Activated naive CD4-positive, alpha-beta T cell (primary cell): ENCODE measurements at places on chromosomes 16 and 17.

- no peak for DNase-seq
Measured at GRCh38 chr17:77686903-77687302, 271.6 kb upstream of the TNRC6C start.

GRCh38 chr17:46822388-46822921 is 4.0 kb upstream of the WNT3 start:
- no peak for DNase-seq

DNA sequence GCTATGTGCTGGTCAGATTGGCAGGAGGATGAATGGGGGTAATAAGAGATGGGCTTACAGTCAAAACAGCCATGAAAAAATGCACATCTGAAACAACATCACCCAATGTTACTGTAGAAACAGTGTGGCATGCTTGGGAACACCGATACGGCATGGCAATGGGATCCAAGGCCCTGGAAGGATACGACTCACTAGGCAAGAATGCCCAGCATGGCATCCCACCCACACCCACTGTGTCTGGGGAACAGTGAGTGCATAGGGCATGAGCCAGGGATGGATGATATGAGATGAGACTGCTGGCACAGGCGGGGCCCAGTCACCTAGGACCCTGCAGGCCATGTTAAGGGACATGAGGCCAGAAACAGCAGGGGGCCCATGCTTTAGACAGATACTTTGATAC is 11.5 kb downstream of the TRIM25 start:
- no peak for DNase-seq

GRCh38 chr17:32564325-32564724 is 77.5 kb downstream of the CDK5R1 start:
- no peak for DNase-seq

GRCh38 chr17:17217995-17218394 is 11.9 kb upstream of the PLD6 start:
- DNase-seq, result no peak

DNA sequence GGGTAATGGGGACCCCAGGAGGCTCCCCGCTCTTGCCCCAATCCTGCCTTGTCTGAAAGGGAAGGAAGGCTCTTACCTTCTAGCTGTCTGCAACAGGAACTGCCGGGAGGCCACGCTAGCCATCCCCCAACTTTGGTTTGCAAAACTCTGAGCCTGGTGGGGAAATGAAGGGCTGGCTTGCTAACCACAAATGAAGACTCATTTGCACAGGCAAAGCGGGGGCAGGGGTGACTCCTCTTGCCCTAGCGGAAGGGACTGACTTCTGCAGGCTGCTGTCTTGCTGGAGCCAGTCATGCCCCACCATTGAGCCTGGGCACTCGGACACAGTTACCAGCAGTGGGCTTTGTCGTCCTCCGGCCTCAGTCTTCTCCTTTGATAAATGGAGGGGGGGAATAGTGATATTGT is 52.6 kb downstream of the PLCG2 start:
- no peak for DNase-seq

DNA sequence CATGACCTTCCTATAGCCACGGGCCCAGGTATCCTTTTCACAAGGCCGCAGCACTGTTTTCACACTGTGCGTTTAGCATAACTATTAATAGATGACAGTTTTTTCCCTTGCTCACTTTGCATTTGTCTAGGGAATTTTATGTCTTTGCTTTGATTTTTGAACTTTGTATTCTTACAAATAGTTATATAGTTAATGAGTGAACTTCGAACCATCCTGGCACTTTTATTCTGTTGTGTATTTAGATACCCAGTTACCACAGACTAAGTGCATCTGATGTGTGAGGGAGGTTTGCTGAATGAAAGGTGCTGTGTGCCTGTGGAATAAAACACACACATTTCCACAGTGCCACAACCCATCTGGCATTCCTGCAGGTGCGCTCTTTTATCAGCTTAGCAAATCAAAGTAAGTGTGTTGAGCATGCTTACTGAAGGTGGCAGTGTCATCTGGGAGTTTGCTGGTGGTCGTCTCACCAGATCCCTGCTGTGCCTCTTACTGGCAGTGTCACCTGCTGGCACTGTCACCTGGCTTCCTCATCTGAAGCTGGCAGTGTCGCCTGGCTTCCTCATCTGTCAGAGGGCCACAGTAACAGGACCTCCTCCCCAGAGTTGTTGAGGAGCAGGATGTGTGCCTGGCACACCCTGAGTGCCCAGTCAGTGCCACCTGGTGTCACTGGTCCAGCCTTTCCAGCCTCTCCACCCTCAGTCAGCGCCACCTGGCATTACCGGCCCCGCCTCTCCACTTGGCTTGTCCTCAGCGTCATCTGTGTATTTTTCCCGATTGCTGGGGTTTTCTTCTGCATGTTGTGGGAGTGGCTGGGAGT is 37.6 kb downstream of the USP10 start:
- no peak for DNase-seq

DNA sequence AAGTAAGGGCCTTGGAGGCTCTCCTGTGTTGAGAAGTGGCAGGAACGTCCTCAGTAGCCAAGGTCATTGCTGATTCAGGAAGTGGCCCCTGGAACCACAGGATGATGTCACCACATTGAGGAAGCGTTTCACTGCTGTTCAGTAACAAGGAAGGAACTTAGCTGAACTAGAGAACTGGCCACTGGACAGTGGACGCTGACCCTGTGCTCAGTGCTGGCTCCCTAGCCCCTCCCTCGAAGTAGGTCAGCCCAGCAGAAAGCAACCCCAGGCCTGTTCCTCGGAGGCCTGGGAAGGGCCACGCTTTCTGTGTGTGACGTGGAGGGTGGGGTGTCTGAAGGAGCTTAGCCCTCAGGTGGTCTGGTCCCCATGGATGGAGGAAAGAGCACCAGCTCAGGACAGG is 58.3 kb downstream of the B9D1 start:
- no peak for DNase-seq

DNA sequence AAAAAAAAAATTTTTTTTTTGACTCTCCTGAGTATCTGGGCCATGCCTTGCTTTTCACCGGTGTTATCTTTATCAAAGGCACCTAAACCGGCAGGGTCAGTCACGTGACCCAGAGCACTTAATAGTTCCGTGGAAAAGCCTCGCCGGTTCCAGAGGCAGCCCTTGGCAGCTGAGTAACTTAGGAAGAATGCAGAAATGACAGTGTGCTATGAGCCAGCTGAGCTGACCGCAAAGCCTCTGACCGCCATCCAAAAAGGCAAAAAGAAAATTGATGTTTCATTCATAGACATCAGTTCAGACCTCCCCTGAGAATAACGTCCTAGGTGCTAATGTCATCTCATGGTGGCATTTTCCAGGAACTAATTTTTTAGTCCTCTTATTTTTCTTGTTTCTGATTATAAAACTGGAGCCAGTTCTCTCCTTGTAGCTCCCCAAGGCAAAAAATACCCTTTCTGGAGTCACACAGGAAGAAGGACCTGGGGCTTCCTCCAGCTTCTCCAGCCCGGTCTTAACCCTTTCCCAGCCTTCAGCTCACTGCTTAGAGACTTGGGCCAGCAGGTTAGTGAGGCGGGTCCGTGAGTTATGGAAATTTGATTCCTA is 122.6 kb downstream of the SOCS1 start:
- no peak for DNase-seq
